ENCODE measurements at places on chromosomes 5 and 9.

DNA sequence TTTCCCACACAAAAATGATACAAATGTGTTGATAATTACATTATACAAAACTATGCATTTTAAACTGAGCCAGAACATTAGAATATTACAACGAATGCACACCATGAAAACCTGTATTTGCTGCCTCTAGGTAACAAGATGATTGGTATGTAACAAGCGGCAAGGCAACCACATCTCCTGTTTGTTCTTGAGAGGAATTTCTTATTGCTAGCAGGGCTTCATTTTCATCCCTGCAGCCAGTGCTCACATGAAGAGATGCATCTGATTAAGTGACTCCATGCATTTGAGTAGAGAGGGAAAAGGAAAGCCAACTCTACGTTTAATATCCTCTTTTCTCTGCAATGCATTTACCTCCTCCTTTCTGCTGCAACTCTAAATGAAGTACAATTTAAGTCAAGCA lies 36.6 kb downstream of the FRMD3 start:
- DNase-seq: no peak

- DNase-seq: no peak
Observed at GRCh38 chr5:17951392-17952169, 317.3 kb downstream of the TAF11L14 start.

DNA sequence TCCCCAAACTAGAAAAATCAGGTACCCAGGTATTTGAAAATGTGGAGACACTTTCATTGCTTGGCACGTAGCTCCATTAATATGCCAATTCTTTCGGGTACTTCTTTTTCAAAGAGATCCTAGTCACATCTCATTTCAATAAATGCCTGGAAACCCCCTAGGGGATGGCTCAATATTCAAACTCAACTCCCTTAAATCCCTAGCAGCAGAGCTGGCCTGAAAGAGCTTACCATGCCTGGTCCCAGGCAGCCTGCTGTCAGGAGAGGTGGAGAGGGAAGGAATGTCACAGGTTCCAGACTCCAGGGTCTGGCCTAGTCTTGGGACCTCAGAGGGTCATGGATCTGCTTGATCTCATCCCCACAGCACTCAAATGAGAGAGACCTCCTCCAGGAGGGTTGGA lies 187.1 kb downstream of the SPOCK1 start:
- no peak for DNase-seq

GRCh38 chr9:126666155-126666803 lies 52.6 kb downstream of the LMX1B start:
- no peak for DNase-seq

DNA sequence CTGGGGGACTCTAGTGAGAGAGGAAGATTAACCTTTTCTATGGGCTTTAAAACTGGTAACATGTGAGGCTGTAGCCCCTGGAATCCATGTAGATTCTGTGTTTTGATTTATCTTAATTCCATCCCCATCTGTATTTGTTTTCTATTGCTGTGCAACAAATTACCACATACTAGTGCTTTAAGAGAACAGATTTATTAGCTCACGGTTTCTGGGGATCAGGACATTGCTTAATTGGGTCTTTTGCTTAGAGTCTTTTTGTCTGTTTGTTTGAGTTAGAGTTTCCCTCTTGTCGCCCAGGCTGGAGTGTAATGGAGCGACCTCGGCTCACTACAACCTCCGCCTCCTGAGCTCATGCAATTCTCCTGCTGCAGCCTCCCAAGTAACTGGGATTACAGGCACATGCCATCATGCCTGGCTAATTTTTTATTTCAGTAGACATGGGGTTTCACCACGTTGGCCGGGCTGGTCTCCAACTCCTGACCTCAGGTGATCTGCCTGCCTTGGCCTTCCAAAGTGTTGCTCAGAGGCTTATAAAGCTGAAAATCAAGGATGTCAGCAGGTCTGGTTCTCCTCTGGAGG lies 29.9 kb upstream of the GNA14 start:
- DNase-seq: no peak

- no peak for DNase-seq
Observed at GRCh38 chr9:93267091-93267541, 83.2 kb downstream of the WNK2 start.

- no peak for DNase-seq
Observed at GRCh38 chr5:60503771-60504170, 196.2 kb downstream of the DEPDC1B start.

GRCh38 chr5:61071526-61071925 lies 90.7 kb downstream of the SMIM15 start:
- no peak for DNase-seq

DNA sequence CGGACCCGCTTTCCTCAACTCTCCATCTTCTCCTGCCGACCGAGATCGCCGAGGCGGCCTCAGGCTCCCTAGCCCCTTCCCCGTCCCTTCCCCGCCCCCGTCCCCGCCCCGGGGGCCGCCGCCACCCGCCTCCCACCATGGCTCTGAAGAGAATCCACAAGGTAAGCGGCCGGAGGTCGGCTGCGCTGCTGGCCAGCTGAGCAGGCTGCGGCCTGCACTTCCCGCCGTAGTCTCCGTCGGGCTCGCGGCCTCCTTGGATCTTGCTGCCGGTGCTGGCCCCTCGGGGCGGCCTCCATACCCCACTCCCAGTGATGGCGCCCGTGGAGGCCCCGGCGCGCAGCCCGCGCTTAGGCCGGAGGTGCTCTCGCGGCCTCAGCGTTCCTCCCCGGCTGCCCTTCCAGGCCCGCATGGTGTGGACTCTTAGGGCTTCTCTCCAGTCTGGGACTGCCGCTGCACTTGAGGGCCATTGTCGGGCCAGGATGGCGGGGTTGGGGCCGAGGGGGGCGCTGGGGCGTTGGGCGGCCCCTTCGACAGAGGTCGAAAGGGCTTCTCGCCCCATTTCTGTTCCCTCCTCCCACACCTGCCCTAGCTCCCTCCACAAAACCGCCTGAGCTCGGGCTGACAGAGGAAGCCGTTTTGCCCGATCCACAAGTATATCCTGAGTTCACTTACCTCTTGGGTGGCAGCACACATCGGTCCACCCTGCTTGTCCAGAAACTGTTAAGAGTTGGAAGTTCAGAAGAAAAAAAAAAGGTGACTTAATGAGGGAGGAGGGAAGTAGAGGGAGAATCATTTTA lies 714 bp downstream of the UBE2D2 start:
- peak; percentile 53 for DNase-seq
